ENCODE measurements at places on chromosomes 2 and 18.

DNA sequence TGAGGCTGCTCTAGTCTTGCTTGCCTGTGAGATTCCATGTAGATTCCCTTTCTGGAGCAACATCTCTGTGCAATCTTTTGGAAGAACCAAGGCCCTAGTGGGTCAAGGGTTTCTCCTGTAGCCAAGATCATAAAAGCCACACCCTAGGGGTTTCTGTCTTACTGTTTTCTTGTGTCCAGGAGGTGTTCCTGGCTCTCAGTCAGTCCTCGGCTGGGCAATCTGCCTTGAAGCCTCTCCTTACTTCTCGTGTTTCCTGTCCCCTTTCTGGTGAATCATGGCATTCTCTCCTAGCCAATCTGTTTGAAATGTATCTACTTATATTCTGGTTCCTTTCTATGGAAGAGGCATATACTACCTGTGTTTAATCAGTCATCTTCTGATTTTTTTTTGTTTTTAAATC is 484.8 kb upstream of the UBE2E3 start:
- DNase-seq, result no peak

DNA sequence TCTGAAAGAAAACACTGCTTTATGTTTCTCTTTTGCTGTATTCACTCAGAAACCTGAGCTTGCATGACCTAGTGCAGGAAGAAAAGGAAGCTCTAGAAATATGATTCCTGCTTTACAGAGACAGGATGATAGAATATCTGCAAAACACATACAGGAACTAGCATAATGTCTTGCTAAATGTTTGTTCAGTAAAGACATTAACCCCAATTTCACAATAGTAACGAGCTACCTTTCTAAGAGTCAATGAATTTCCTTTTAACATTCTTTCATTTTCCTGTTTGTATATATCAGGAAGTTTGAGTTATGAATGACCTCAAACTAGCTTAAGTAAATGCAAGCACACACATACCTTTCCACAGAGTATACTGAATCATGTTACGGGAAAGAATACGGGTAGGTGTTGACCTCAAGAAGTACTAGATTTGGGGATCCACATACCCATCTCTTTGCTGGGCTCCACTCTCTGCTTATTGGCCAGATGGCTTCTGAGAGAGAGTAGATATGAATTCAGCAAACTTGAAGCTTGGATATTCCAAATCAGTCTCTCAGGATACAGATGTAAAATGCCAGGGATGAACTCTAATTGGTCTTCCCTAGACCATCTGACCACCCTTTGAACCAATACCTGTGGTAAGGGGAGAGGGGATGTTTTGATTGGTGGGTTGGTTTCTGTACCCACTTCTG is 18.2 kb upstream of the ACSL3 start:
- DNase-seq, result no peak

GRCh38 chr18:62368100-62368499 is 43.0 kb downstream of the TNFRSF11A start:
- no peak for DNase-seq

GRCh38 chr2:209348433-209348832 is 75.4 kb upstream of the MAP2 start:
- no peak for DNase-seq

GRCh38 chr2:11286749-11287148 is 57.7 kb downstream of the ROCK2 start:
- DNase-seq, result no peak

DNA sequence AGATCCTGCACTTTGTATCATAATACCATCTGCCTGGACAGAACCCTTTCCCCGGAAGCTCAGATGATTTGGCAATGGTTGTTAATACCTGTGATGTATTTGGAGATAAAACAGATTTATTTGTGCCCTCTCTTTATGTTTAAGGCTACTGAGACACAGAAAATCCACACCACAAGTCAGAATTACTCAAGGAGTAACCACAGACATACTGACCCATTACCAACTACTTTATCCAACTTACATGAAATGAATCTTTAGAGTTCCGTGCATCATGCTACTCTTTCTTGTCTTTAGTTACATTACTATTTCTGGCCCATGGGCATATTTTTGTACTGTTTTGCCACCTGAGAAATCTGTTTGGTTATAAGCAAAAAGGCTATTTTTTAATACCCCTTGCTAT is 384.0 kb downstream of the STK39 start:
- DNase-seq, result no peak

GRCh38 chr2:44753552-44754285 is 187.8 kb upstream of the SIX3 start:
- no peak for DNase-seq

GRCh38 chr2:86793752-86794151 is 3.0 kb upstream of the CD8A start:
- DNase-seq, result no peak

GRCh38 chr18:4172196-4173100 is 282.7 kb downstream of the DLGAP1 start:
- DNase-seq, result no peak

DNA sequence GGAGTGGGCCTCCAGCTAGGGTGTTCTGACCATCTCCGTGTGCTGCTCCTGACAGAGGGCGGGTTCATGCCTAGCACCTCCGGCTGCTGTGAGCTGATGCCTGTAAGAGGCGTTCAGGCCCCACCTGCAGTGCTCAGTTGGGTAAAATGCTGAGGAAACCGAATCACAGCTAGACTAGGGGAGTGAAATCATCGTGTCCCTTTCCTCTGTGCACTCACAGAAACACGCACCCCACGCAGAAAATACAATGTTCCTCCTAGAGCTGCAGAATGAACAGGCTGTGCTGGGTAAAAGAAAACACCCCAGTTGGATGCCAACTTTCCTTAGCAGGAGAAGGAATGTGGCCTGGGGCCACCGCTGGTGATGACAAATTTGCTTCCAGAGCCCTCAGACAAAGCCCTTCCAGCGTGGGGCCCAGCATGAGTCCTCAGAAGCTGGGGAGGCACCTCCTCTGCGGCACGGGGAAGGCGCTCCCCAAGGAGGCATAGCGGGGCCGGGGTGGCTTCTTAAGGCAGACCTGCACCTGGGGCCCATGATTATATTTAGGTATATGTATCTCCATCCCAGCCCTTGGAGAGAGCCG is 16.3 kb upstream of the ARHGEF4 start:
- DNase-seq, result no peak

DNA sequence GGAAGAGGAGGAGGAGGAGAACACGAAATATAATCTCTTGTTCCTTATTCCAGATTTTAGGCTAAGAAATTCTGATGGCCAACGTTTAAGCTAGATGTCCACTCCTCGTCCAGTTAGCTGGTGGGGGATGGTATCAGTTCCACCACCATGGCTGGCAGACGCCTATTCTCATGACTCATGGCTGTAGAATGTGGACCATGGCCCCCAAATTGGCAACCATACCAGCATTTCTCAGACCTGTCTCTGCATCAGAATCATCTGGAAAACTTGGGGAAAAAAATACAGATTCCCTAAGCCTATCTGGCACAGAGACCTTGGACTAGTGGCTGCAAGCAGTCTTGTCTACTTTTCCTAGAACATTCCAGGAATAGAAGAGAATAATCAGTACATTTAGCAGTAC is 267.7 kb upstream of the SIX2 start:
- no peak for DNase-seq

GRCh38 chr2:8677646-8678592 is 3.9 kb upstream of the ID2 start:
- DNase-seq, result peak; percentile 49

GRCh38 chr2:240556553-240557100 is 1.2 kb downstream of the ANKMY1 start:
- DNase-seq, result peak; percentile 50

- no peak for DNase-seq
These were observed 177.2 kb downstream of the SETBP1 start for GRCh38 chr18:44857744-44858491.

DNA sequence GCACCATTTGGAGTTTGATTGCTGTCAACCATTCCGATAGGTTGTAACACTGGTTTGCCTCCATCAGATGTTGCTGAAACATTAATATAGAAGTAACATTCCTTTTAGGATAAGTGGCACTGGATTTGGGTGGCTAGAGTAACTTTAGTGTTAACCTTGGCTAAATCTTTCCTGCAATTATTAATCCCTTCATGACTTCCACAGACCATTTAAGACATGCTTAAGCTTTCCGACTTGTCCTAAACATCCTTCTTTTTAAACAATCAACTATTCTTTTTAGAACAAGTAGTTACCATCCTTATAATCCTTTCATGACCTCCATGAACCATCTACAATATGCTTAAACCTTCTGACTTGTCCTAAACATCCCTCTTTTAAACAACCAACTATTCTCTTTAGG is 465.5 kb downstream of the DCDC2C start:
- no peak for DNase-seq

- peak; percentile 7 for DNase-seq
These were observed 664 bp downstream of the CCT4 start for GRCh38 chr2:61887717-61888266.

DNA sequence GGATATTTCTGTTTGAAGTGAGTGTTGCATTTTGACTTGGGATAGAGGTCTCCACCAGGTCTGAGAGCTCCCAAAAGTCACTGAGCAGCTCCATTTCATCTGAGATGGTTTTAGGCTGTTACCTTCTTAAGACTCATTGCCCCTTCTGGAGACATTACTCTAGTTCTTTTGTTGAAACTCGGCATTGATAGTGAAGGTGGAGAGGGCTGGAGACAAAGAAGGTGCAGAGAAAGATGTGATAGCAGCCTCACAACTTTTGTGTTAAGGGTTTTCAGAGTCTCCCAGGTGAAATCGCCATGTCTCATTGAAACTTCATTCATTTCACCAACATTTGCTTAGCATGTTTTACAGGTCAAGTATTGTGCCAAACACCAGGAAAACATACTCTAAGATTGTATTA is 219.6 kb downstream of the INSIG2 start:
- DNase-seq, result no peak

DNA sequence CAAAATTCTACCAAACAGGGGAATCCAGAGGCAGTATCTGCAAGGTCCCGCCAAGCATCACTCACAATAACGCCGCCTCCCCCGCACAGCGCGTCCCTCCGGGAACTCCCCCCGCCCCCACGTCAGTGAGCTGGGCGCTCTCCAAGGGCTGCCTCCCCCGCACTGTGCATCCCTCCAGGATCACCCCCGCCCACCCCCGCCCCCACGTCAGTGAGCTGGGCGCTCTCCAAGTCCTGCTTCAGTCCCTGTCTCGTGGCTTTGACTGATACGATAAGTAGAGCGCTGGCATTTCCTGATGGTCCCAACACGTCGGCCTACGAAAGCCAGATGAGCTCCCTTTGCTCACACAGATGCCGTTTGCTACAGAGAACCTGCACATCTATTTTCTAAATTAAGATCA is 130.7 kb upstream of the TPO start:
- no peak for DNase-seq

DNA sequence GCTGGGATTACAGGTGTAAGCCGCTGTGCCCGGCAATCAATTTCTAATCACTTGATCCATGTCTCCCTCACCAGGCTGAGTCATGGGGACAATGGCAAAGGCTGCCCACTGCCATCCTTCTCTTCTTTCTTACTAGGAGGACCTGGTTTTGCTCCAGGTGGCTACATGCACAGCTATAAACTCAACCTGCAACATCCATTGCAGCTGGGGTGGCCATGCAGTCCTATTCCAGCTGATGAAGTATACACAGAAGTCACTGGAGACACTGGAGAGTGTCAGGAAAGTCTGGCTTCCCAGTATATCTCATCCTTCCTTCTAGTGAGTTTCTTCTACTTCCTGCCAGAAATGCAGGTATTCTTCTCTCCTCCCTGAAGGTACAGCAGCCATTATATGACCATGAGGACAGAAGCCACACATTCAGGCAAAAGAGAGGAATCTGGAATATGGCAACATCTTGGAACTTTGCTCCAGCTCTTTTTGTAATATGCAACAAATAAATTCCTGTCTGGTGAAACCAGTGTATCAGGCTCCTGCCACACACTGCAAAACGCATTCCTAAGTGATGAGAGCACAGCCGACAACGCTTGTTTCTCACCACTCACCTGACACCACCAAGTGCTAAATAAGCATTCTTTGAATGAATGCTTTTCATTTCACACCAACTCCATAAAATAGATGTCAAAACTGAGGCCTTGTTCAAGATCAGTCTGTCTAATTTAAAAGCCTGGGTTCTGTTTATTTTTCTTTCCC is 32.3 kb downstream of the SCTR start:
- DNase-seq, result peak; percentile 17

DNA sequence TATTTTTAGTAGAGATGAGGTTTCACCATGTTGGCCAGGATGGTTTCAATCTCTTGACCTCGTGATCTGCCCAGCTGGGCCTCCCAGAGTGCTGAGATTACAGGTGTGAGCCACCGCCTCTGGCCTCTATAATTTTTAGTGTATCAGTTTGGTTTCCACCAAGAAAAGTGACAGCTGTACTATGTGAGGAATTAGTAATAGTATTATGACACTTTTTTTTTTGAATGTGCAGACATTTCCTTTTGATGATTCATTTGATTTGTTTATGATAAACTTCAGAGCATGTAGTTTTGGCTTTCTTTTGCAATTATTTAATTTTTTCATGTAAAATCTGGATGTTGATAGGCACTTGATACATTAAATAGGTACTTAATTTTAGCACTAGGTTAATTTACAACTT is 61.5 kb downstream of the PTPN4 start:
- no peak for DNase-seq

DNA sequence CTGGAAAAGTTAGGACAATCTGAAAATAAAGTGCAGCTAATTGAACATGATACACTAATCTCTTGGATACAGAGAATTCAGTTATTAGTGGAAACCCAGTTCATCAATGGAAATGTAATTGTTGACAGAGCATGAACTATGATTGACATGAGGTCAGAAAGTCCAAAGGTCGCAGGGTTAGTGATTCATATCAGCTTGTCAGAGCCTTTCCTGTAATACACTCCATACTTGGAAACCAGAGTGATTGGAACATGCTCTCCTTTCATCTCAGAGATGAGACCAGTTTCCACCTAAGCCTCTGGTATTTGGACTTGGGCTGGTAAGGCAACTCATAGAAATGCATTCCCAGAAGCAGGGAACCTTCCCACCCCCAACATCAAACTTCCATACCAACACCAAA is 8.5 kb upstream of the NCKAP5 start:
- DNase-seq, result no peak

- DNase-seq, result no peak
These were observed 187.4 kb downstream of the ACOXL start for GRCh38 chr2:110919738-110920137.

- no peak for DNase-seq
These were observed 25.8 kb downstream of the LDAH start for GRCh38 chr2:20797096-20797495.

- DNase-seq, result no peak
These were observed 6.3 kb downstream of the TLK1 start for GRCh38 chr2:171154348-171154747.

Data from HEK293T (cell line).